ENCODE measurements at places on chromosomes 3 and 15.
A peak's percentile ranks its signal among the peaks of the same experiment; 100 is the strongest.

GRCh38 chr15:65981837-65982626 lies 112.7 kb downstream of the RAB11A start:
- DNase-seq, result no peak

DNA sequence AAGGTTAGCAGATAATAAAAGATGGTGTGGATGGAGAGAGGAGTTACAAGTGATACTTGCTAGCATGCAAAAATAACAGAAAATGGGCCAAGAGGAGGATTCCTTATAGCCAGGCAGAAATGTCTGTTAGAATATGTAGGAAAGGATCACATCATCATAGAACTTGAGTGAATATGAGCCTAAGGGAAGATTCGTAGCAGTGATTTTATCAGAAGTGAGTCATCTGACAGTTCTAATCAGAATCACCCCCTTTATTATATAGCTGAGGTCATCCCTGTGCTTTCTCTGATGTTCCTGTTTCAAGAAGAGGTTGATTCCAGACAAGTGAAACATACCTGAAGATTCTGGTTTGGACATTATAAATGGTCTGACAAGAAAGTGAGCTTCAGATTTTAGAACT lies 22.9 kb downstream of the EXOG start:
- DNase-seq, result no peak

DNA sequence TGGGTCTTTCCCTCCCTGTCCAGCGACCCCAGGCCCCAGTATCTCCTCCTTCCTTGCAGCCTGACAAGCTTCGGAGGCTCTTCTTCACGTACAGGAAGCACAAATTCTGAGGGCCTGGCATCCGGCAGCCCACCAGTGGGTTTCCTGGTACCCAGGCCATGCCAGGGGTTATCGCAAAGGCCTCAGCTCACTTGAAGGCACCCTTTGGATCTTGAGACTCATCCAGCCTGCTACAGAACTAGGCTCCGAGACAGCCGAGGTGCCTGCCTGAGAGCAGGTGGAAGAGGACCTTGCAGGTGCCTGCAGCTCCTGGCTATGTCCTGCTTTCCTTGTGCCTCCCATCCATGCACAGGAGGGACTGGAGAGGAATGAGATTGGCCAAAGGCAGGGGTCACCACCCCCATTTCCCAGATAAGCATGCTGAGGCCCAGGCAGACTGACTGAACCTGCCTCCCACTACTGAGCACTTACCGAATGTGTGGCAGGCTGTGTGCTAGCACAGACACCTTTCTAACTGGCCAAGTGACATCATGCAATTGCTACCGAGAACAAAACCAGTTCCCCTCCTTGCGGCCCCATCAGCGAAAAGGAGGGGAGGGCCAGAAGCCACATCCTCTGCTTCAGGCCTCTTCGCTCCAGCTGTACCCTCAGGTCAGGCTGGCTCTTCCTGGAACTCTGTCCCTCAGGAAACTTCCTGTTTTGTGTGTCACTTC lies 11.2 kb downstream of the SH2D7 start:
- DNase-seq, result no peak

DNA sequence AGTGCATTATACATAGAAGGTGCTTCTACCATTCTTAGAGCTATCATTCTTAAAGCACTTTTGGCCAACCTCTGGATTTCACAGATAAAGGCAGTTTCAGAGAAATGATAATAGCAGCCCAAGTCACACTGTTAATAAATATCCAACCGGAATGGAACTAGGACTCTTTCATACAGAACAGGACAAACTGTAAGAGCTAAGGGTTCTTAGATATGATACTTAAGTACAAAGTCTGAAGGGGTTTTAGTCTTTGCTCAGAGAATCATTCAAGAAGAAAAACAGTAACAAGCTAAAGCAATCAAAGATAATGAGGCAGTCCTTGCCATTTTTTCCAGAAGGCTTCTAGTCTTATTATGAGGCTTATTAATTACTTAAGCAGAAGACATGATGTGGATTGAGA lies 239.0 kb downstream of the ERC2 start:
- no peak for DNase-seq

GRCh38 chr15:76059320-76060117 lies at the start of gene TMEM266:
TMEM266 (plus strand) TSS chr15:76059985; CDS start chr15:76134264, 74,279 bp downstream.
- peak; percentile 65 for DNase-seq
